T follicular helper cell (primary cell): ENCODE measurements at places on chromosomes 1 and 21.

DNA sequence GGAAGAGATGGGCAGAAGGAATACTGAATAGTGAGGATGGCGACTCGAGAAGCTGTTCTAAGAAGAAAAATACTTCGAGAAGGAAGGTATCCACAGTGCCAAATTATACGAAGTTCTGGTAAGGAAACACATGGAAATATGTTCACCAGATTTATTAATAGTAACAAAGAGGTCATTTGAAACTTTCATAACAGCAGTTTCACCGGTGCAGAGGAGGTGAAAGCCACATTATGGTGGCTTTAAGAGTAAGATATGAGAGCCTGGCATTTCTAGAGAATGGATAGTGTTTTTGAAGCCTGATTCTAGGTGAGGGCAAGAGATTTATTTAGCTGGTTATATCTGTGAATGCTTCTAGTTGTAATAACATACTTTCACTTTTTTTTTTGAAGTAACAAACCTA lies 56.2 kb downstream of the DPYD start:
- no peak for DNase-seq

- no peak for DNase-seq
Observed at GRCh38 chr1:2468540-2468939, 7.5 kb upstream of the PLCH2 start.

- no peak for DNase-seq
Observed at GRCh38 chr1:39926343-39926793, 24.7 kb upstream of the MYCL start.

- peak; percentile 40 for DNase-seq
Observed at GRCh38 chr1:182054698-182055326, 6.7 kb downstream of the ZNF648 start.

DNA sequence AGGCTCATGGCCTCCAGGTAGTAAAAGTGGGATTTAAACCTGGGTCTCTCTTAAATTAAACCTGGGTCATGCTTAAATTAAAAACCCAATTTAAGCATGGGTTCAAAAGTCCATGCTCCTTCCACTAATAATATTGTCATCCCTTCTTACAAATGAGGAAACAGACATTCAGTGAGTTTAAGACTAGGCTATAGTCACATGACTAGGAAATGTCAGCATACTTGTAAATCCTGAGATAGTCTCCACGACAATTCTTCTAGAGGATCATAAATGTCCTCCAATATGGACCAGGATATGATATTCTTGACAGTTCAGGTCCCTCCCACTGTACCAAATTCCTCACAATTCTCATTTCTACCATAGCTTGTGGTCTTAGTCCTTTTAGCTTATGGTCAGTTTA lies 10.5 kb upstream of the IGFN1 start:
- DNase-seq, result no peak

DNA sequence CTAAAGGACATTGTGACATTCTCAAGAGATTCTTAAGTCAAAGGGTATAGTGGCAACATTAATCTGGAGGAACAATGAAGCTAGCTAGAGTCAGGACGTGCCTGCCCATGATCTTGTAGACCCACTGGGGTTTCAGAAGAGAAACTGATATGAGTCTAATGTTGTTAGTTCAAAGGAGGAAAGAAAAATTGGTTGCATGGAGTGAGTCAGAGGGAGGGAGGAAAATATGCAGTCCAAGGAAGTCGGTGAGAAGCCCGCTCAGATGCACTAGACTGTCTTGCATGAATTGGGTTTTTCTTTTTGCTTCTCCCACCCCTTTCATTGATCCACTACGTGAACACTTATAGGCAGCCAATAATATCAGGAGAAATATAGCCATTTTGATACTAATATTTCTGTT lies 53.8 kb upstream of the SYT14 start:
- no peak for DNase-seq

DNA sequence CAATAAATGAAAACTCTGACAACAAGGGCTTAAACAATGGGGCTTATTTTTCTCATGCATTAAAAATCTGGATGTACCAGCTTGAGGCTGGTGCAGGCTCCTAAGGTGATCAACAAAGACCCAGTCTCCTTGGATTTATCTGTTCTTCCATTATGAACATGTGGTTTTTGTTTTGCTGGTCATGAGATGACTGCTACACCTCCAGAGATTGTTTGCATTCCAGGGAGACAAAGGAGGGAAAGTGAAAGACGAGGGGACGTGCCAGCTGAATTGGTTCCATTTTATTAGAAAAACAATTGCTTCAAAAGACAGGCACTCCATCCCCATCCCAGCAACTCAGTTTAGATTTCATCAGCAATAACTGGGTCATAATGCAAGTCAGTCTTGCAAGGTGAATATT lies 90.9 kb upstream of the KCNK1 start:
- DNase-seq, result no peak

- DNase-seq, result no peak
Observed at GRCh38 chr1:12648741-12649140, 4.9 kb downstream of the AADACL4 start.

DNA sequence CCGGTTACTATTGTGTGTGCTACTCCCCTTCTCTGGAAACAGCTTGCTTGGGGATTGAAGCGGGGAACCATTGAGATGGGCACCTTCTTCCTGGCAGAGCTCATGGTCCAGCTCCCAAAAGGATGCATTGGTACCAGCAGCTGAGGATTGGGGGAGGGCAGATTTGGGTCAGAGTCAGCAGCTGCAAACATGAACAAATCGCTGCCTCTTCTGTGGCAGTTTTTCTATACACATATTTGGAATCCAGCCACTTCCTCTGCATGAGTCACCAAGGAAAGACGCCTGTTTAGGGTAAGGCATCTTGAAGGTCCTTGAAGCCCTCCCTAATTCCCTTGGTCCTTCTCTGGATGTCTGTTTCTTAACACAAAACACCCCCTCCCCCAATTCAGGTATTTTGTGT lies 104.7 kb downstream of the DAB1 start:
- DNase-seq, result no peak

DNA sequence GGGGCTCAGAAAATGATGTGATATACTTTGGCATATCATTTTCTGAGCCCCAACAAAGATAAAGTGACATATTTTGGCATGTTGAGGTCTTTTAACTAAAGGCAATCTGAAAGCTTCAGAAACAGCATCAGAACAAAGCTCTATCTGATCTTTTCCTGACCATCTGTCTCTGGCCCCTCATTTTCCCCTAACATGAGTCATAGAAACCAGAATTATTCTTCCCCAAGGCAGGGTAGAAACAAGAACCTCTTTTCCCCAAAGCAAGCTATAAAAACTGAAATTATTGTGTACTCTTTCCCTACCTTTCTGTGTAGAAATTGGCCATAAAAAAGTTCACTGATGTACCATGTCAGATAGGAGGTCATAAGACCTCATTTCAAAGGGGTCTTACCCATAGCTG lies 48.7 kb upstream of the PLA2G4A start:
- DNase-seq, result no peak

DNA sequence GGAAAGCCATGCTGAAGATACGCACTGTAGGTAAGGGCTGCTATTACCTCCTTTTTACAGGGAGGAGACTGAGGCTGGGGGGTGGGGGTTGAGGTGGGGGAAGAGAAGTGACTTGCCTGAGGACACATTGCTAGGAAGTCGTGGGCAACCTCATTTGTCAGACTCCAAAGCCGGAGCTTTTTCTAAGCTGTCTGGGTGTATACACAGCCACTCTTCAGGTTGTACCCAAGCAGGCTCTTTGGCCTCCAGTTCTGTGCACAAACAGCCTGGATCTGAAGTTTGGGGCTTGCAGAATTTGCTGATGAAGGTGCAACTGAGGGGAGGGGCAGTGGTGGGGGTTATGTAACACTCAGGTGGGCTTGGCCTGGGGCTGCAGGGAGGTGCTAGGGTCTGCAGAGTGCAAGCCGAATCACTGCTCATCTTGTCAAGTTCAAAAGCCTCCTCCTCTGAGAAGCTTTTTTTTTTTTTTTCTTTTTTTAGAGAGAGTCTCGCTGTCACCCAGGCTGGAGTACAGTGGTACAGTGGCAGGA lies 16.9 kb downstream of the TINAGL1 start:
- no peak for DNase-seq

- DNase-seq, result no peak
Observed at GRCh38 chr1:216209125-216209524, 214.1 kb downstream of the USH2A start.

DNA sequence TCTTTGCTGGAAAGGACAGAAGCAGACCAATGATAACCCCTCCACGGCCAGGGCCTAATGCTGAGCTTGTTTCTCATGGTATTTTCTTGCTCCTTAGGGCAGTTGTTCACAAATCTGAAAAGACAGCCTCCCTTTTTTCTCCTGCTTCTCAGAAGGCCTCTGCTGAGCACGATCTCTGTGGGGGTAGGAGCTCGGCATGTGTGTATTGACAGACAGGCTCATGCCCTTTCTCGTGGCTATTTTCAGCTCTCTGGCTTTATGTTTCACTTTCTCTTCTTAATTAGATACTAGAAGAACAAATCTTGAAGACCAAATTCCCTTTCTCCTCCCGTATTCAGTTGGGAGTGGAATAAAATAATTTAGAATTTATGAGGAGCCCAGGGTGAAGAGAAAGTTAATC lies 768 bp upstream of the RIIAD1 start:
- DNase-seq, result no peak

GRCh38 chr1:27935721-27936120 lies 921 bp downstream of the SMPDL3B start:
- DNase-seq, result no peak

- no peak for DNase-seq
Observed at GRCh38 chr1:170807432-170807831, 127.9 kb upstream of the MROH9 start.

DNA sequence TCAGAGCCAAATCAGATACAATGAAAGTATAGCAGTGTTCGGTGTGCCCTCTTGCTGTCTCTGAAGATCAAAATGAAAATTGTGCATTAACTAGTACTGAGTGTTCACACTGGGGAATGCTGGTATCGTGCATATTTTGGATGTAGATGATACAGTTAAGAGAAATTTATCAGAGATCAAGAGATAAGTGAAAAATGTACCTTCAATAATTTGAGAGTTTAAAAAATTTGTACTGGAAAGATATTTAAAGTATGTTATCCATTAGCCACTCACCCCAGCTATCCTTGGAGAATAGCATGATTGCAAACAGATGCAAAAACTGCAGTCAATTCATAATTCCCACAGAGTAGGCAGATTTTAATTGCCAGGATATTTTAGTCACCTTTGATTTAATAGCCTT lies 56.4 kb downstream of the GREM2 start:
- no peak for DNase-seq
